EH (cell line): ENCODE measurements at places on chromosomes 4 and X.

GRCh38 chr4:103018391-103019307 is 856 bp downstream of the SLC9B1 start:
- peak; percentile 0 for DNase-seq

GRCh38 chrX:74923942-74924448 is 1.3 kb downstream of the NEXMIF start:
- no peak for DNase-seq

- DNase-seq = peak; percentile 79
Observed at GRCh38 chr4:71293705-71294104, 45.1 kb upstream of the SLC4A4 start.

- DNase-seq = no peak
Observed at GRCh38 chr4:173264245-173264644, 69.9 kb downstream of the HMGB2 start.

DNA sequence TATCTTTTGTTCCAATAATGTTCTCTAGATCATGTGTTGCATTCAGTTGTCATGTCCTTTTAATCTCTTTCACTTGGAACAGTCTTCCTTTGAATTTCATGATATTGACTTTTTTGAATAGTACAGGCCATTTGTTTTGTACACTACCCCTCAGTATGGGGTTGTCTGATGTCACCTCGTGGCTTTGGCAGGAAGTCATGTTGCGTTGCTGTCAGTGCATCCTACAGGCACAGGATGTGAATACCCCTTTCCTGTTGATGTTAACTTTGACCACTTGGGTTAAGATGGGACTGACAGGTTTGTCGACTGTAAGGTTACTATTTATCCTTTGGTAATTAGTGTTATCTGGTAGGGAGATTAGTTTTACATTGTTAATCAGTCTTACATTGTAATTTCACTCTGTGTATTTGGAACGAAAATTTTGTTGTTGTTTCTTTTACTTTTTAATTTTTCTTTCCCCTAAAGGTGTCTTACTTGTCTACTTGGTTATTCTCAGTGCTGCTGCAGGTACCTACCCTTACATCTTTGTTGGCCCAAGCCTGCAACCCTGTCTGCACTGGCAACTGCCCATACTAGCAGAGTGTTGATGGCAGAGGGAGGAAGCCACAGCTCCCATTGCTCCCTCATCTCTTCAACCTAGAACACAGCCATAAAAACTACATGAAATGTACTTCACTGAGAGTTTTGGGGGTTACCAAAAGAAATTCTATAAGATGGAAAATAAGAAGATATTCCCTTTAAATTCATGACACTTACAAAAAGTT is 14.7 kb upstream of the ATP8A1 start:
- no peak for DNase-seq

- DNase-seq = no peak
Observed at GRCh38 chr4:158163941-158164767, 8.7 kb downstream of the GASK1B start.

GRCh38 chr4:836750-837301 is 10.9 kb upstream of the CPLX1 start:
- no peak for DNase-seq

DNA sequence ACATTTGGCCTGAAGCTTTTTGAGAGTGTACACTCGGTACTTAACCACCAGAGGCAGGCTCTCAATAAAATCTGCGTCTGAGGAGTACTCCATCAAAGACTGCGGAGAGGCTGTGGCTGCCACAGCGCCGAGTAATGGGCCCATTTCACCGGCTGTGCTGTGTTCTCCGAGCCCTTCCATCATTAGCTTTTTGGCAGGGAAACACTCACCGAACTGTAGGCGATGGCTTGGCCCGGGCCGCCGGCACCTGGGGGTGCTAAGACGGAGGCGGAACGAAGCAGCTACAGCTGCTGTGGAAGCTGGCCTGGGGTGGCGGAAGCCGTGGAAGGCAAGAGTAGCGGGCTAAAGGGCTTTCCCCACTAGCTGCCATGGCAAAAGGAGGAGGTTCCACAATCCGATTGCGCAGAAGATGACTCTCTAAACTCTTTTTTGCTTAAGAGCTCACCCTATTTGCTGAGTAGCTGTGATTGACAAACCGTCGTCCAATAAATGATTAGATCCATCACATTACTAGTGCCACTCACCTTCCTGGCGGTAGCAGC is 48.5 kb upstream of the PABPC1L2A start:
- no peak for DNase-seq

GRCh38 chr4:151850791-151851213 is 90.0 kb upstream of the GATB start:
- DNase-seq = peak; percentile 20

GRCh38 chr4:171629737-171630136 is 183.5 kb upstream of the GALNTL6 start:
- DNase-seq = no peak

DNA sequence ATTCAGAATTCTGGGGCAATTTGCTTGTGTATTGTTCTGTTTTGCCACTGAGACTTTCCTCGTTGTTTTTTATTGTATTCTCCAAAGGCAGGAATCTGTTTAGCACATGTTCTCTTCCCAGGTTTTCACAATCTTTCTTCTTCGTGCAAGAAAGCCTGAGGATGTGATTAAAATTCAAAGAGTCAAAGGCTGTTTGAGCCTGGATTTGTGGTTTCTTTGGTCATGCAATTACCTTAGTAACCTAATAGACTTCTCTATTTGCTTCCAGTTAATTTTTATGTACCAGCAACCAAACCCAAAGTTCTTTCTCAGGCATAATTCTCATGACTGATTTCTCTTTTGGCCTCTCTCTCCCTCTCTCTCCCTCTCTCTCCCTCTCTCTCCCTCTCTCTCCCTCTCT is 1420.1 kb upstream of the TENM3 start:
- no peak for DNase-seq

DNA sequence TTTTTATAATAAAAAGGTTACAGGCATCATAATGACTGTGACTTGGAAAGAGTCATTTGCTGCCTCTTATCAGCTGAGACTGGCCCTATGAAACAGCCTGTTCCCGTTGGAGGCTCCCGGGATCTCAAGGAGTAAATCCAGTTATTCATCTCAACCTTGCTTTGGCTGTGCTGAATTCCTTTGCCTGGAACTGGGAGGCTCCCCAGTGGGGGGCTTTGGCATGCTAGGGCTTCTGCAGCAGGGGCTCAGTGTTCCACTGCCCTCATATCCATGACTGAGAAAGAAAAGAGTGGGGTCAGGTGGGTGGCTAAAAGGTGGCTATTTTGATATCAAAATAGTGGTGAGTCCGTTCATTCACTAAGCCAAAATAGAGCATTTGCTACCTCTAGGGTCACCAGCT is 71.2 kb downstream of the TRPC5 start:
- DNase-seq = no peak

GRCh38 chr4:164428561-164428960 is 325.4 kb upstream of the SMIM31 start:
- DNase-seq = no peak

GRCh38 chr4:122803788-122804208 is 22.8 kb upstream of the FGF2 start:
- DNase-seq = no peak

- peak; percentile 95 for DNase-seq
Observed at GRCh38 chr4:52853351-52853750, 8.8 kb upstream of the RASL11B start.

GRCh38 chr4:151256134-151256533 is 20.8 kb upstream of the PRSS48 start:
- no peak for DNase-seq

- DNase-seq = no peak
Observed at GRCh38 chrX:41538707-41539106, 91.6 kb downstream of the NYX start.

- DNase-seq = no peak
Observed at GRCh38 chr4:153062652-153063168, 126.6 kb downstream of the FHDC1 start.

- peak; percentile 40 for DNase-seq
Observed at GRCh38 chrX:107715331-107716117, 60.1 kb downstream of the TSC22D3 start.

DNA sequence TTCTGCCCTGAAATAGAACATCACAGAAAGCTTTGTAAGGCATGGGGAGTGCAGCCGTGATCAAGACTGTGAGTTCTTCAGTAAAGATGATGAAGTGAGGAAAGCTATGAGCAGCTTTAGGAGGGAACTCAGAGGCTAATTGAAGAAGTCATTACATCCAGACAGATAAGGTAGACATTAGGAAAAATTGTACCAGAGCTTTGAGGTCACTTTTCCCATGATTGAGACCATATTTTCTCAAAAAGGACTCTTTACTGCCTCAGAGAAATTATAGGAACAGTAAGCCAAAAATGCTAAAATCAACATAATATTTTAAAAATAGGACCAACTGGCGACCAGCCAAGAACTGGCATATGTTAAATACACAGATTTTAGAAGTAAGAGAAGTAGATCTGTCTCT is 11.2 kb downstream of the CHST7 start:
- DNase-seq = peak; percentile 11

DNA sequence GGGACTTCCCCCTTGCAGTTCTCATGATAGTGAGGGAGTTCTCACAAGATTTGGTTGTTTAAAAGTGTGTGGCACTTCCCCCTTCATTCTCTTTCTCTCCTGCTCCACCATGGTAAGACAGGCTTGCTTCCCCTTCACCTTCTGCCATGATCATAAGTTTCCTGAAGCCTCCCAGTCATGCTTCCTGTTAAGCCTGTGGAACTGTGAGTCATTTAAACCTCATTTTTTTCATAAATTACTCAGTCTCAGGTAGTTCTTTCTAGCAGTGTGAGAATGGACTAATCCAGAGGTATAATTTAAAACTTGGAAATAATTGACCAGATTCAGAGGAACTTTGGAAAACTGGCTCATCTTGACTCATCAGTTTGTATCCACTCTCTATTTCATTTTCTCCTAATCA is 129.0 kb downstream of the TMEM47 start:
- no peak for DNase-seq

DNA sequence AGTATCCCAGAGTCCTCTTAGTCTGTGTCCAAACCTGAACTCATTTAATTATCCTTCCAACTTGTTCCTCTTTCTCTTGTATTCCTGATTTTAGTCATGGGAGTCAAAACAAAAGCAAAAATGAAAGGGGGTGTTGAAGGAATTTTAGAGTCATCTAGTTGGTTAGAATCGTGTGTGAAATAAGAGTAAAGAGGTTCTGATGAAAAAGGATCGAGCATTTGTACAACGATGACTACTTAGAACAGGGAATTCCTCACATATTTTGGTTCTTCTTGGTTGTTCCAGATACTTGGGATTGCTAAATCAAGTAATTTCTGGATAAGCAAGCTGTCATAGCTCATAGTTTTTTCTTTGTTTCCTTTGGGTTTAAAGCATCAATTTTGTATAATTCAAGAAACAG is 194.4 kb downstream of the BCOR start:
- DNase-seq = peak; percentile 86

GRCh38 chr4:120111745-120112144 is 45.1 kb upstream of the MAD2L1 start:
- no peak for DNase-seq

- no peak for DNase-seq
Observed at GRCh38 chrX:121456315-121456714, 408.9 kb downstream of the GLUD2 start.

DNA sequence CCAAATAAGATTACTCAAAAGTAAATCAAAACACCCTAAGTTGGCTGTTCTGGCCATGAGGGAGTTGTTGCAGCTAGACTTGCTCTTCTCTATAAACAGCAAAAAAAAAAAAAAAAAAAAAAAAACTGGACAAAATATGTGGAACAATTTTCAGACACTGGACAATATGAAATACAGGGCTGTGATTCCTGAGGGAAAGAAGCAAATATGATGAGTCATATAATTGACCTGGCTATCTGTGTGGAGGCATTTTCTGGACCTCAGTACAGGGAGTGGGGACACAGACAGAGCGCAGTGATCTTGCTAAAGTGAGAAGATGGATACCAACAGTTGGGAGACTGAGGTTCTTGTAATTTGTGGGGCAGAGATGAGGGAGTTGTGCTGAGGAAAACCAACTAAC is 192.0 kb upstream of the HAND2 start:
- DNase-seq = no peak
